ENCODE measurements at places on chromosomes 3 and 15. TPM values are rescaled to one million over a fixed set of nuclear protein-coding genes. Genes with fewer than 3 reads are reported as not detected.

GRCh38 chr3:79109754-79110153, 658.0 kb downstream of the ROBO1 start:
- H3K4me1 ChIP-seq = no peaks in the 10 kb centered on the region
- ATAC-seq = no peak
- no peaks in the 10 kb centered on the region for H3K36me3 ChIP-seq
- H3K4me3 ChIP-seq = no peak overlapping the region
- H3K27ac ChIP-seq = no peak overlapping the region

DNA sequence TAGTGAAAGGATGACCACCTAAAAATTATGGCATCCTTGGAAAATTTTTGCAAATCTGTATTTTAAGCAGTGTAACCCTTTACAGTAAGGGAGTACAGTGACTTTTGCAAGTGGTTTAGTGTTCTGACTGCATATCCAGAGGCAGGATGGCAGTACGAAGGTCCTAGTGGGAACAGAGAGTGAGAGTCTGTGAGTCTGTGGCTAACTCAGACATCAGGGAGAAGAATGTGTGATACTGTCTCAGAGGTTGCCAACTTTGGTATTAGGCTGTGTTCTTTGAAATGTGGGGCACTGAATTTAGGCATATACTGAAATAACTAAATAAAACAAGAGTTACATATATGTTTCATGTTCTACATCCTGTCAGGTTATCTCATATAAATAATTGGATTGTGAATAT, 25.7 kb downstream of the PRKCI start:
- peak; percentile 21 for ATAC-seq
- H3K4me3 ChIP-seq = no peak overlapping the region
- no peaks in the 10 kb centered on the region for H3K4me1 ChIP-seq
- H3K27ac ChIP-seq = no peak overlapping the region

DNA sequence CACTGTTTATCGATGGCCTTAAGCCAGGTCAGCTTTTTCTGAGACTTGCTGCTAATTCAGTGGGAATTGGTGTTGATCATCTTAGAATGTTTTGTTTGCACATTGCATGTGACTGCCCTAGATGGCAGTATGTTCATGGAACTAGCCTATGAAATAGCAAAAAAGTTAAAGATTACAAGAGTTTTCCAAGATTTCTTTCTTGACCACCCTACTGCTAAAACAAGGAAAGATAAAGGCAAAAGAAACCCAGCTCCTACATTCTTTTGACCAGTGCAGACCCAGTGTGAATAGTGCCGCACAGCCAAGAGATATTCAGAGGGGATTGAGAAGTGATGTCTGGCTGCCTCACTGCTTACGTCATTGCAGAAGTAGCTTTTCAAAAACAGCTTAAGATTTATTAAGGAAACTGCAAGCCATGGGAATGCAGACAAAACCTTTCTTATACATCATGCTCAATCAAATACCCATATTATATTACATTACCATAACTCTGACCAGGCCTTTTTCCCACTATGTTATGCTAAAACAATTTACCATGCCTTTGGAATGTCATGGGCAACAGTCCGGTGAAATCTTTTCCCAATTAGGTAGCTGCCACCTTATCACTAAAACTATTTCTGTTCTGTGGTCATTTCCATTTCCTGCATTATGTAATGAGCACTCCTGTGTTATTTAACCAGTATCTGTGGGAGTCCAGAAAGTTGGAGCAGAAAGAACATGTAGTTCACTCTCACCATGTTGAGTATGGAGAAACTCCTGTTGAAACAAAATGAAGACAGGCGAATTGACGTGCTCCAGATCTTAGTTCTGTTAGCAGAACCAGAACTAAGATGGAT, 6.0 kb downstream of the PHLDB2 start:
- no peaks in the 10 kb centered on the region for H3K36me3 ChIP-seq
- no peak for ATAC-seq
- no peak overlapping the region for H3K4me3 ChIP-seq
- H3K4me1 ChIP-seq = peaks cover 10% of the 10 kb centered on the region

DNA sequence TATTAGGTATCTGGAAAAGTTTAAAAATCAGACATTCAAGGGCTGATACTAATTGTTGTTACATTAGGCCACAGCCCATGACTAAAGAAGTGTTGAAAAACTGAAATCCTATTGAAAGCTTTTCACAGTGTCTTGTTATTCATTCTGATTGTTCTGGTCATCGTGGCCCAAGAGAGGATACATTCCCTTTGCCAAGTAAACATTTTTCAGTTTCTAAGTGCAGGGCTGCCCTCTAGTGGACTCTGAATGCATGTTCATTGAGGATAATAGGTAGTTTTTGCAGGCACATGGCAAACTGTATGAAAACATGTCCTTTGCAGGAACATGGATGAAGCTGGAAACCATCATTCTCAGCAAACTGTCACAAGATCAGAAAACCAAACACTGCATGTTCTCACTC, 181.1 kb downstream of the MYRIP start:
- H3K4me1 ChIP-seq = no peaks in the 10 kb centered on the region
- ATAC-seq = no peak
- H3K27me3 ChIP-seq = peaks cover 15% of the 10 kb centered on the region
- H3K4me3 ChIP-seq = no peak overlapping the region
- H3K27ac ChIP-seq = no peak overlapping the region

DNA sequence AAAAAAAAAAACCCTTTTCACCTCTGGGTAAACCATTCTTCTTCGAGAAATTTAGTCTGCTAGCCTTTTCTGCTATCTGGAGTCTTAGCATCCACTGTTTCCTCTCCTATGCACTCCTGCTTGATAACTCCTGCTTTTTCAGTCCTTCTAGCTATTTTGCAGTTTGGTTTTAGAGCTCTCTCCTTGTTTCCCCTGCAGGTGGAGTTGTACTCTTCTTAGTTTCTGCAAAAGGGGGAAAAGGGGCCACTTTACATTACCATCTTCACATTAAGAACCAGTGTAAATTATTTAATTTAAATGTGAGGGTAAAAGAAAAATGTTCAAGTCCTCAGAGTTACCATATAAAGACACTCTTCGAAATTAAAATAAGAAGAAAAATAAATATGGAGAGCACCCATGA, 23.6 kb upstream of the MYLK start:
- no peaks in the 10 kb centered on the region for H3K27me3 ChIP-seq
- no peak overlapping the region for H3K27ac ChIP-seq
- no peaks in the 10 kb centered on the region for H3K36me3 ChIP-seq
- no peak for ATAC-seq

- H3K36me3 ChIP-seq = no peaks in the 10 kb centered on the region
- no peaks in the 10 kb centered on the region for H3K4me1 ChIP-seq
- H3K4me3 ChIP-seq = no peak overlapping the region
- ATAC-seq = no peak
Observed at GRCh38 chr15:73403171-73403570, 34.4 kb upstream of the HCN4 start.

- peaks cover 19% of the 10 kb centered on the region for H3K27me3 ChIP-seq
- H3K27ac ChIP-seq = no peak overlapping the region
- no peaks in the 10 kb centered on the region for H3K36me3 ChIP-seq
- ATAC-seq = no peak
- no peaks in the 10 kb centered on the region for H3K4me1 ChIP-seq
Observed at GRCh38 chr3:190017521-190018288, 103.0 kb downstream of the P3H2 start.

DNA sequence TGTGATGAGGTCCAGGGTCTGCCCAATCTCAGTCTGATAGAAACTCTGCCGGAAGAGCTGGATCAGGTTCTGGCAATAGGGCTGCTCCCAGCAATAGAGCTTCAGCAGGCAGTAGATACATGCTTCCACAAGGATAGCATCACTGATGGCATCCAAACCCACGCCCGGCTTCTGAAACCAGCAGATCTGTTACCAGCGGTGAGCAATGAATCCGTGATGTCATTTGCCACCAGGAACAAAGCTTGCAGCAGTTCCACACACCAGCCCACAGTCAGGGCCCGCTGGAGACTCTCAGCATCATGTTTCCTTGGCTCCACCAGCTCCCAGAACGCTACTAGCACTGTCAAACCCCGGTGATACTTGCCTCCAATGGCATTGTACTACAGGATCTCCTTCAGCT, 19.3 kb upstream of the TTBK2 start:
- ATAC-seq = no peak
- no peaks in the 10 kb centered on the region for H3K27me3 ChIP-seq
- no peaks in the 10 kb centered on the region for H3K4me1 ChIP-seq
- H3K4me3 ChIP-seq = no peak overlapping the region

GRCh38 chr3:151866711-151867410, 6.6 kb upstream of the SUCNR1 start:
- no peak for ATAC-seq
- H3K4me1 ChIP-seq = no peaks in the 10 kb centered on the region
- no peaks in the 10 kb centered on the region for H3K27me3 ChIP-seq
- H3K27ac ChIP-seq = no peak overlapping the region

The RNU6-1 gene
- not detected for total RNA-seq

DNA sequence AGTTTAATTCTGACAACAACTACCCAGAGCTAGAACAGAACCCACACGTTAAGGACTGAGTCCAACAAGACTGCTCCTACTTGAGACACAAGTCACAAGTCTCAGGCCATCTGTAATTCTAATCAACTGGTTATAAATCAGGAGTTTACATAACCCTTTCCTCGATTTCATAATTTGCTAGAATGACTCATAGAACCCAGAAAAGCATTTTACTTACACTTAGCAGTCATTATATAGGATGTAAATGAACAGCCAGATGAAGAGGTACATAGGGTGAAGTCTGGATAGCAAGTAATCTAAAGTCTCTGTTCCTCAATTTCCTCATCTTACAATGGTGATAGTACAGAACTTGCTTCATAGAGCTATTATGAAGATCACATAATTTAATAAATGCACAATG, 1018.2 kb downstream of the DIPK2A start:
- H3K4me1 ChIP-seq = no peaks in the 10 kb centered on the region
- no peaks in the 10 kb centered on the region for H3K27me3 ChIP-seq
- no peak for ATAC-seq
- no peaks in the 10 kb centered on the region for H3K36me3 ChIP-seq
- no peak overlapping the region for H3K27ac ChIP-seq
- no peak overlapping the region for H3K4me3 ChIP-seq

The HTR3C gene
- not detected for total RNA-seq

- H3K36me3 ChIP-seq = no peaks in the 10 kb centered on the region
- no peaks in the 10 kb centered on the region for H3K4me1 ChIP-seq
- H3K4me3 ChIP-seq = no peak overlapping the region
- no peaks in the 10 kb centered on the region for H3K27me3 ChIP-seq
Observed at GRCh38 chr3:74041068-74041675, 416.4 kb upstream of the PDZRN3 start.

GRCh38 chr15:100869151-100869999, 10.3 kb upstream of the ALDH1A3 start:
- H3K27me3 ChIP-seq = peaks cover 16% of the 10 kb centered on the region
- no peak overlapping the region for H3K27ac ChIP-seq
- H3K36me3 ChIP-seq = no peaks in the 10 kb centered on the region
- H3K4me1 ChIP-seq = no peaks in the 10 kb centered on the region
- H3K4me3 ChIP-seq = no peak overlapping the region

The SERINC4 gene
- total RNA-seq = 0.24 TPM

GRCh38 chr3:181698263-181698954, 13.3 kb upstream of the SOX2 start:
- peaks cover 73% of the 10 kb centered on the region for H3K27me3 ChIP-seq
- peaks cover 16% of the 10 kb centered on the region for H3K36me3 ChIP-seq
- H3K4me1 ChIP-seq = peaks cover 16% of the 10 kb centered on the region

- H3K27ac ChIP-seq = no peak within 1 kb of the TSS
- no peak for ATAC-seq
- peaks cover 7% of the 10 kb centered on the region for H3K4me1 ChIP-seq
Observed at GRCh38 chr3:184275961-184276910, at the start of gene ECE2. Gene ECE2, plus strand, starts transcription at chr3:184276022. Its CDS starts 132 bp downstream, at chr3:184276154.

DNA sequence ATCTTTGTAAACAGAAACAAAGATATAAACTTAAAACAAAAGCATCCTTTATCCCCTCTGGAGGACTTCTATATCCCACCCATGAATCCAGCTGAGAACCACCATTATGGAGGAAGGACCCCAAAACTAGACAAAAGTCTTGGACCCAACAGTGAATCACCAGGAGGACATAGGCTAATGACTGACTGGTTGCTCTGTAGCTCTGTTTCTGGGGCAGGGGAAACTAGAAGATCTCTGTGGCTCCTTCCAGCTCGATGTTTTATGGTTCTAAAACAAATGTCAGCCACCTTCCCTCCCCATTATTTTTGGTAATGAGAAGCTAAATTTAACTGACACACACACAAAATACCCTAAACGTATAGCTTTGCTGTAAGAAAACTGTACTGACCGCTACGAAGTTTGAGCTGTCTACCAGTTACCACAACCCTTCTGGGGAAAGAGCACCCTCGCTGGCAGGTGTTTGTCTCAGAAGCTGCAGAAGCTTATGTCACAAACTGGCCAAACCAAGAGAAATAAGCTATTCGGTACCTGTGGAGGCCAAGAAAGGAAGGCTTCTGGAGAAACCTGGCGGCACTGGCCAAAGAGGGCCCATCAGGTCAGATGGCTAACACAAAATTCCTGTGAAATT, 36.4 kb downstream of the MB21D2 start:
- no peak overlapping the region for H3K4me3 ChIP-seq
- H3K4me1 ChIP-seq = peaks cover 15% of the 10 kb centered on the region
- no peaks in the 10 kb centered on the region for H3K27me3 ChIP-seq
- H3K36me3 ChIP-seq = peaks cover 20% of the 10 kb centered on the region
- no peak overlapping the region for H3K27ac ChIP-seq
- no peak for ATAC-seq

The SLC2A2 gene
- not detected for total RNA-seq

The CYP1A2 gene
- not detected for total RNA-seq

The CD200R1 gene
- total RNA-seq = 6.7 TPM

GRCh38 chr3:107589454-107589853, 66.7 kb downstream of the BBX start:
- H3K27me3 ChIP-seq = no peaks in the 10 kb centered on the region
- ATAC-seq = peak; percentile 96
- peak overlapping the region; percentile 42 for H3K4me3 ChIP-seq

The EAF2 gene
- total RNA-seq = 33.0 TPM

GRCh38 chr15:45527086-45527485, 4.5 kb upstream of the SLC30A4 start:
- H3K4me3 ChIP-seq = no peak overlapping the region
- no peak overlapping the region for H3K27ac ChIP-seq
- H3K27me3 ChIP-seq = no peaks in the 10 kb centered on the region
- H3K4me1 ChIP-seq = no peaks in the 10 kb centered on the region
- H3K36me3 ChIP-seq = no peaks in the 10 kb centered on the region
- no peak for ATAC-seq

DNA sequence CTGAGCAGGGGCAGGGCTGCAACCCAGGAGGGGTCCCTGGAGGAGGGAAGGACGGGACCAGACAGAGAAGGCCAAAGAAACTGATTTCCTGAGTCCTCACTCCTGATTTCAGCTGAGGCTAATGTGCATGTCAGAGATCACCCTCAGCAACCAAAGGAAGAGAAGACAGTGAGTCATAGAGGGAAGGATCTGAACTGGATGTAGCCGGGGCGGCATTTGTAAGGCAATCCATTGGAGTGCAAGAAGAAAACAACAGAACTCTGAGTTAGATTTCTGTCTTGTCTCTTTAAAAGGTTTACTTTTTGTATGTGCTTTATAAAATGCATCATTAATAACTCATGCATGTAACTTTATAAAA, 105.3 kb upstream of the AGBL1 start:
- no peaks in the 10 kb centered on the region for H3K36me3 ChIP-seq
- H3K27me3 ChIP-seq = peaks cover 4% of the 10 kb centered on the region
- no peak overlapping the region for H3K4me3 ChIP-seq
- peaks cover 3% of the 10 kb centered on the region for H3K4me1 ChIP-seq

The NRROS gene
- 26.5 TPM for total RNA-seq

Data from activated T-helper 17 cell treated with anti-CD3 and anti-CD28 coated beads, Interleukin-2, amount 50 U/mL, for 72 hours (primary cell).